Astrocyte (in vitro differentiated cells and primary cell): ENCODE measurements at places on chromosomes 6 and 20.

- no peak for DNase-seq
Observed at GRCh38 chr6:100415768-100416167, 49.0 kb downstream of the SIM1 start.

DNA sequence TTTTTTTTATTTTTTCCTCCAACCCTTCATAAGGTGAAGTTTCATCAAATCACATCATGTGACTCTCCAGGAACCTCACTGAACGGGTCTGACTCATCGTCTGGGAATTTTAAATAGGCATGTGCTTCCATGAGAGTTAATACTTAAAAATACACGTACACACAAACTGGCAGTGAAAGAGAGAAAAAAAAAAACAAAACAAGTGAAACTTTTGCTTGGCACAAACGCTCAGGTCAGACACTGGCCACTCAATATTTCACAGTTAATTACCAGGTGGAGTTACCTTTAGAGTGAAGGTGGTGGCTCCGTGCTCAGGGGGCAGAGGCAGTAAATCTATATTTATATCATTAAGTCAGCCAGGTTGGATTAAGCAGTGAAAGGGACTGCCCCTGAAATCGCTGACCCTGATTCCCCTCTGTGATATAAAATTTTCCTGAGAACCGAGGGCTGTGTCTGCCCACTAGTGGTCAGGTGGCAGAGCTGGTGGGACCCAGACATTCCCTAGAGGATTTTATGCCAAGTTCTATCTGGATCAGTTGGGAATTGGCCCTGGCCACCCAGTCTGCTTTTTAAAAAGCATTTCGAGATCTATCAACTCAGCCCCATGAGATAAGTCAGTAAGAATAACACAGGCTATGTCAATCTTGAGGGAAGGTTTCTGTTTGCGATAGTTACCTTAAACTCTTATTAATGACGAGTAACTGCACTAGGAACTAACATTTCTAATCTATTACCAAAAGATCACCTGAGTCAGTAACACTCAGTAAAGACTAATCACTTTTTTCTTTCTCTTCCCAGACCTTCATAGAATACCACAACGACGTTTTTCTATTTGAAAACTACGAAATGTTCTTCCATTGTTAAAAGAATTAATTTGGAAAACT is 259.1 kb downstream of the HDGFL1 start:
- DNase-seq = peak; percentile 99

DNA sequence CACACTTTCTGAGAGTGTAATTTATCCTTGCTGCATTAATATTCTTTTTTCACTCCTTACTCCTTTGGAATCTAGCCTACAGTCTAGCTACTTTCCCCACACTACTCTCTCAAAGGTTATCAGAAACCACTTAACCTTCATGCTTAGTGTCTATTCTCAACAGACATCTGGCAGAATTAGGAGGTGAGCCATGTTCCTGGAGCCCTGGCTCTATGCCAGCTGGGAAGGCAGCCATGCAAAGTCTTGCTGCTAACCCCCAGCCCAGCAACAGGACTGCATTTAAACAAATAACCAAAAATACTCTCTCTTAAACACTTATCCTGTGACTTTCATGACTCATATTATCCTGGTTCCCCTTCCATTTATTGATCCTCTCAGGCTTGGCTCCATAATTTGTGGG is 260.2 kb downstream of the BCKDHB start:
- peak; percentile 82 for DNase-seq

DNA sequence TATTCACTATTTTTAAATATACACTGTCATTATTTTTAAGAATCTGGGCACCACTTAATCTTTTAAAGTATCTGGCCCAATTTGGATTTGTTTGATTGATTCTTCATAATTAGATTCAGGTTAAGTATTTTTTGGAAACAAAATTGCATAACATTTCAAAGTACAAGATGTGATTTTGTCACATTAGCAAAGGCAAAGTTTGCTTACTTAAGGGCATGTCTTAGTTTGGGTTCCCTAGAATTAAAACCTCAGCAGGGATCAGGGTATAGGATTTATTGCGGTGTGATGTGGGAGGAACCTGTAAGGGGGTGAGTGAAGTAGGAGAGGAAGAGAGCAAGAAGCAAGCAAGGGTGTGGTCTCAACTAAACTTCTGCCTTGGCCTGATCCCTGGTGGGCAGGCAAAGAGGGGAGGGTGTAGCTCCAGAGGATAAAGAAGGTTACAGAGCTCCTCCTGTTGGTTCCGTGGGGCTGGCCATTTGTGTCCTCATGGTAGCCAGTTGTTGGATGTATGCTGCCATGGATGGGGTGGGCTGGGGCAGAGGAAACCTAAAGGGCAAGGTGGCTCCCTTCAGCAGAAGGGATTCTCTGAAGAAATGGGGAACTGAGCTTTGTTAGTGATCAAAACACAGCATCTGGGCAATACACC is 668.7 kb upstream of the SLC35B3 start:
- DNase-seq = no peak

- no peak for DNase-seq
Observed at GRCh38 chr6:119325559-119326265, 23.8 kb downstream of the MAN1A1 start.

DNA sequence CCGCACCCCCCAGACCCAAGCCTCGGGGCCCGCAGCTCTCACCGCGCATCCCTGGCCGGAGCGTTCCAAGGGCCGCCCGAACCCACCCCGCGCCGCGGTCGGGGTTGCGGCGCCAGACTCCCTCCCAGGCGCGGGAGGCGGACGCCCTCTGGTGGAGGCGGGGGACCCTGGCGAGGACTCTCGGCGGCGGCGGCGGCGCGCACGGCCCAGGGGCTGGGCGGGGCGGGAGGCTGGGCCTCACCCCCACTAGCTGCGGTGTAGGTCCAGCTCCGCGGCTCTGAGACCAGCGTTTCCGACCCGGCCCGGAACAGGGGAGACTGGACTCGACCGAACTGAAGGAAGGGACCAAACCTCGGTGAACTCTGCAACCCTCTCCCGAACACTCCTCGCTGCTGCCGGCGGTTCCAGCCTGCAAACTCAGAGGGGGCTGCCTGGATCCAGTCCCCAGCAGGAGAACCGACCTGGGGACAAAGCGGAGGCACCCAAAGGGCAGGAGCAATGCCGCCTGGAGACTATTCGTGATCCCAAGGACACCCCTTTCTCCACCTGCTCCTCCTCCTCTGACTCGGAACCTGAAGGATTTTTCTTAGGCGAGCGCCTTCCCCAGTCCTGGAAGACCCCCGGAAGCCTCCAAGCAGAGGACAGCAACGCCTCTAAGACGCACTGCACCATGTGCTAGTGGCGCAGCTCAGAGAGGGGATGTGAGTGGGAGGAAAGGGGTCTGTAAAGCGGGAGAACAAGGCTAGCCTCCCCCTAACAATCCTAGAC is 859 bp upstream of the TOMM6 start:
- DNase-seq = peak; percentile 38

GRCh38 chr20:37992802-37993409 is 40.4 kb downstream of the TTI1 start:
- peak; percentile 86 for DNase-seq

DNA sequence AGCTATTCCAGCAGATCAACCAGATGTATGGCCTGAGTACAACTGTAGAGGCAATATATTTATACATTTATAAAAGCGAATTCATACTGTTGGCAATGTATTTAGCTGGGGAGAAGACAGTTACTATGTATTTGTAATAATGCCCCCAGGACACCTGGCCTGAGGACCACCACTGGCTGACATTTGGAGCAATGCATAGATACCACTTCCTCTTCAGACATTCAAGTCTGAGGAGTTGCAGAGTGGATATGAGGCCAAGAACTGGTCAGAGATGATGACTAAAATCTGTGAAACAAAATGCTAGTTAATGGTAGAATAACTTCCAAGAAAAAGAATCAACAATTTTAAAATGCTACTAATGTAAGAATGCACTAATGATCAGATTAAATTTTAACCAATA is 462.3 kb downstream of the CDC5L start:
- DNase-seq = no peak

DNA sequence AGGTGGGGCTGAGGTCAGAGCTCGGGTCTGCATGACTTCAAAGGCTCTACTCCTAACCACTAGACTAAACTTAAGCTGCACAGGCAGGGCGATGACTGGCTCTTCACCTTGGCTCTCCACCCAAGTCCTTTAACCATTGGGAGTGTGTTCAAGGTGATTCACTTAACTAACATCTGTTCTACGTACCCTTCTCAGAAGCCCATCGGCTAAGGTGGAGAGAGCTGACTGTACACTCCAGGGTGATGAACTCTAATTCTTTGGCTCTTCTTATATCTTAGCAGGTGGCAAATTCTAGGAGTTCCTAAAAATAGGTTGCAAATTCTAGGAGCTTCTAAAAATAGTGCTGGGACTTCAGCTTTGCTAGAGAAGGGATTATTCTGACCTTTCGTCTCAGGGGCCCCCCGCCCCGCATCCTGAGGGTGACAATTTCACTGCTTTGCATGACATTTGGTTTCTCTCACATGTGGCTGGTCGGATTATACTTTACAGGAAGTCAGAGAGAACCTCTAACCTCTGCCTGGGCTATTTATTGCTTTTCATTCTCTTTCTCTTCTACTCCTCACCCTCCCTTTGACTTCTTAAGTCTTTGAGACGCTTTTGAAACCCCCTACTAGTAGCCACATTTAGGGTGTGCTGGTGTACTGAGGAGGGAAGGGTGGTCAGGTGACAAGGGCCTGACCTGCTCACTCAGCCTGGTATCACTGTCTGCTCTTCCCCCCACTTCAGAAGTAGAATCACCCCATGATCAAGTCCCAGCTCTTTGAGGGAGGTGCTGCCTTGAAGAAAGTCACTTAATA is 55.5 kb downstream of the PRDM1 start:
- peak; percentile 88 for DNase-seq

DNA sequence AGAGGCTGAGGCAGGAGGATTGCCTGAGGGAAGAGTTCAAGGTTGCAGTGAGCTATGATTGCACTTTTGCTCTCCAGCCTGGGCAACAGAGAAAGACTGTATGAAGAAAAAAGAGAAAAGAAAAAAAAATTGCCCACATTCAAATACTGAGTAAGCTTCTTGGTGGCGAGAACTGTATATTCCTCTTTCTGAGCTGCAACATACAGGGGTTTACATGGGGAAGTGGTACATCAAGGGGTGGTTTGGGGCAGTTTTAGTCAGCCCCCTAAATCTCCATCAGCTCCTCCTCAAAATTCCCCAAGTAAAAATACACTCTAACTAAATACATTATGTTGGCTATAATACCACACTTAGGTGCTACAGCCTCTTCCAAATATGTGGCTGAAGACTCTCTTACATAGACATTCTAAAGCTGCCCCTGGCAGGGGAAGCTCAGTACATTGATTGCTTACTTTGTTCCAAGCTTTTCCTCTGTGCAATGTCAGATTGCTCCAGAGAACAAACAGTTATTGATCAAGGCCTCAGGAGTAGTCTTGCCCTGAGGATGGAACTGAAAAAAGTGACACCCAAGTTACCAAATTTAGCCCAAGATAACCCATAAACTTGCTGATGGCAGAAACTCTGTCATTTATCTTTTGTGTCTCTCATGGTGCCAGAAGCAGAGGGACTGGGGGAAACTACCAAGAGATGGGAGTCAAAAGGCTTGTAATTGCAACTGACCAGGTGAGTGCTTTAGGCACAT is 107.4 kb upstream of the RIPOR2 start:
- DNase-seq = no peak

- DNase-seq = no peak
Observed at GRCh38 chr6:121619013-121619412, 183.6 kb downstream of the GJA1 start.

DNA sequence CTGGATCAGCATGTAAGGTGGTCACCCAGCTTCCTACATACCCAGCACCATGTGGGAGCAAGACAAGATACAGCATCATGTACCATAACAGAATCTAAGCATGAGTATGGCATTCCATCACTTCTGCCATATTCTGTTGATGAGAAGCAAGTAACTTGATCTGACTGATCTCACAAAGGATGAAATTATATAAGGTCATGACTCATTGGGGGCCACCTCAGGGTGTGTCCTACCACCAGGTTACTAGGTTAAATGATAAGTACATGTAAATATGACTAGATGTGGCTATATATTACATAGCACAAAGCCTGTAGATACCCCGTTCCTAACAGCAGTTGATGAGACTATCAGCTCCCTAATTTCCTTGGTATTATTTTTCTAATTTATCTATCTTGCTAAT is 213.1 kb downstream of the DOK5 start:
- DNase-seq = no peak

DNA sequence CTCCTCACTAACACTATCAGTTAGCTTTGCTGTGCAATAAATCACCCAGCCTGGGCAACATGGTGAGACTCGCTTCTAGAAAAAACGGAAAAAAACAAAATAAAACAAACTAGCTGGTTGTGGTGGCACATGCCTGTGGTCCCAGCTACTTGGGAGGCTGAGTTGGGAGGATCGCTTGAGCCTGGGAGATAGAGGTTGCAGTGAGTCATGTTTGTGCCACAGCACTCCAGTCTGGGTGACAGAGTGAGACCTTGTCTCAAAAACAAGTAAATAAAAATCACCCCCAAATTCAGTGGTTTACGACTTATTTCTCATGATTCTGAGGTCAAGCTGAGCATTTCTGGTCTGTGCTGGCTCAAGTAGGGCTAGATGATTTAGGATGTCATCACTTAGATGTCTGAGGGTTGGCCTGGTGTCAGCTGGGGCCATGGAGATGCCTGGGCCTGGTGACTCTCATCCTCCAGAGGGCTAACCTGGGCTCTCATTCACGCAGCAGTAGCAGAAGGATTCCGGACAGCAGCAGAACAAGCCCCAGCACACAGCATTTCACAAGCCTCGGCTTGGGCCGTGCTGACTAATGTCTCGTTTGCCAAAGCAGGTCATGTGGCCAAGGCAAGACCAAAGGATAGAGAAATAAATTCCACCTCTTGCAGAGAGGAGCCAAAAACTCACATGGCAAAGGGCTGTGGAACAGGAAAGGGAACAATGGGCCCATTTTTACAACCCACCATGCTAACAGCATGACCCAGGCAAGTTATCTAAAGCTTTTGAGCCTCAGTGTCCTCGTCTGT is 32.5 kb downstream of the MGME1 start:
- DNase-seq = peak; percentile 73

GRCh38 chr6:152846825-152847224 is 96.2 kb downstream of the VIP start:
- no peak for DNase-seq

DNA sequence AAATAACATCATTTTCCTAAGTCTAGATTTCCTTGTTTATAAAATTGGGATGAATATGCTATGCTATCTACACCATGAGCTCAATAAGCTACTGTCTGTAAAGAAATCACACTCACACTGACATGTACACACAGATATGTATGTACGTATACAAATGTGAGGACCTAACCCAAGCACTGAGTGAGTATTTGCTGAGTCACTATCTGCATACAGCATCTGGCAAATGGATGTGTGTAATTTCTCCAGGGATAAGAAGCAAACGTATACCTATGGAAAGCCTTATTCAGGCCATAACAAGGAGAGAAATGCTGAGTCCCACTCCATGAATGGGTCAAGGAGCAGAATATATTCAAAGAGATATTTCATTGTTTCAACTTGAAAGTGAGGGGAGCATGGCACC is 153.9 kb downstream of the LPA start:
- peak; percentile 77 for DNase-seq

- DNase-seq = no peak
Observed at GRCh38 chr6:14664621-14665315, 547.2 kb downstream of the CD83 start.

GRCh38 chr6:46437671-46438221 is 53.5 kb downstream of the RCAN2 start:
- peak; percentile 7 for DNase-seq

GRCh38 chr20:47502271-47503239 is 868 bp downstream of the NCOA3 start:
- DNase-seq = peak; percentile 33
